ENCODE measurements at places on chromosomes 2 and 18.

DNA sequence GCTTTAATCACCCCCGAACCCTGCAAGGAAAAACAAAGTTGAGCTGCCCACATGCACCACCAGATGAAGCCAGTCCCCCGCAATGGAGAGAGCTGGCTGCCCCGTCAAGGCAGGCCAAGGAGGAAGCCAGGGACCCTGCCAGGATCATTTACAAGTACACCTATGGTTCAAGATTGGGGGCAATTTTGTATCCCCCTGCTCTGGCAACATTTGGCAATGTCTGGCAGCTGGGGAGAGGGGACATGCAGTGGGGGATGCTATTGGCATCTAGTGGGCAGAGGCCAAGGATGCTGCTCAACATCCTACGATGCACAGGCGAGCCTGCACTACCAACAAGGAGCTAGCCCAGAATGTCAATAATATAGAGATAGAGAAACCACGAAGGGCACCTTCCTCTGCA is 1.9 kb downstream of the ACTR1B start:
- no peak for DNase-seq

- DNase-seq = peak; percentile 49
Measured at GRCh38 chr2:28390746-28391563, 1.7 kb upstream of the FOSL2 start.

GRCh38 chr2:84782717-84783442 is 98.0 kb downstream of the TRABD2A start:
- no peak for DNase-seq

- no peak for DNase-seq
Measured at GRCh38 chr2:191622374-191623320, 55.3 kb upstream of the NABP1 start.

DNA sequence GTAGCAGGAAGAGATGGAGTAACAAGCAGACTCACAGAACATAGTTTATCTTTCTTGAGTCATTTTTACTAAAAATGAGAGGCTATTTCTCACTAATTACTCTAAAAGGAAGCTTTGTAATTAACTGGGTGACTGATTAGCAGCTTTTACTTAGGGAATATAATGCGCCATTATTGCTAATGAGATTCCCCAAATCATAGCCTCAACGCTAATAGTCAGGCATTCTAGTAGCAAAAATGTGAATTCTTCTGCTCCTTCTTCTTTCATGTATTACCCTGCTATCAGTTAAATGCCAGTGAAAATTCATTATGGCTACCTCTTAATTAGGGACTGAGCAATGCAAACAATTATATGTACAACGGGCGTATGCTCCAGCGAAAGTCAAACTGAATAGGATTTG is 349.8 kb downstream of the CDH19 start:
- DNase-seq = no peak

GRCh38 chr2:114714313-114714712 is 271.9 kb downstream of the DPP10 start:
- no peak for DNase-seq

DNA sequence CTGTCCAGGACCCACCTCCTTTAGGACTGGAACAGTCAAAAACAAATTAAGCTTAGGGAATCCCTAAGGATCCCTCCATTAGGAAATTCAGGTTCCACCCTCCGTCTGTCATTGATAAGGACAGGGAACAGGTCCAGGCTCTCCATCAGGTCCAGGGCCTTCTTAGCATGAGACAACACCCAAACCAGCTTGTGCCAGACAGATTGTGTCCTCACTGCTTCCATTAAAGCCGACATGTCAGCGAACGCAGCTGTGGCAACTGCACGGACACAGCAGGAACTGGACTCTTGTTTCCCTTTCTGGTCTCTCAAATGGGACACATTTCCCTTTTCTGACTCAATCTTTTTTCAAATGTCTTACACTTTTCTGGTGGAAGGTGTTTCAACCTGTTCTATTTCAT is 81.4 kb downstream of the BCL11A start:
- DNase-seq = no peak

Data from posterior cingulate gyrus (tissue), 11 donors.